Stimulated activated CD8-positive, alpha-beta memory T cell treated with anti-CD3 and anti-CD28 coated beads, Interleukin-4, amount 100 ng/mL, for 1 hour (primary cell): ENCODE measurements at places on chromosomes 11 and 22.

GRCh38 chr11:129711760-129712159, 103.9 kb upstream of the TMEM45B start:
- no peak for DNase-seq

DNA sequence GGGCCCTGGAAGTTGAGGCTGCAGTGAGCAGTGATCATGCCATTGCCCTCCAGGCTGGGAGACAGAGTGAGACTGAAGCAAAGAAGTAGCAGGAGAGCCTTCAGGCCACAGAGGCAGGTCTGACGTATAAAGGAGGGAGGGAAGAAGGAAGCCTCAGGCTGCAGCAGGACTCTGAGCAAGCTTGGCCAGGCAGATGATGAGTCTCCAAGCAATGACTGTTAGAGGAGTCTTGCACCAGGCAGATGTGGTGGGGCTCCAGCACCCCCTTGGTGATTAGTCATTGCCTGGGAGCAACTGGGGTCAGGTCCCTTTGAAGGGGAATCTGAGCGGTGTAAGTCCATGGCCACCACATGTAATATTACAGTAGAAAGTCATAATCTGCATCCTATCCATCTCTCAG, 36.6 kb upstream of the NFAM1 start:
- no peak for DNase-seq

DNA sequence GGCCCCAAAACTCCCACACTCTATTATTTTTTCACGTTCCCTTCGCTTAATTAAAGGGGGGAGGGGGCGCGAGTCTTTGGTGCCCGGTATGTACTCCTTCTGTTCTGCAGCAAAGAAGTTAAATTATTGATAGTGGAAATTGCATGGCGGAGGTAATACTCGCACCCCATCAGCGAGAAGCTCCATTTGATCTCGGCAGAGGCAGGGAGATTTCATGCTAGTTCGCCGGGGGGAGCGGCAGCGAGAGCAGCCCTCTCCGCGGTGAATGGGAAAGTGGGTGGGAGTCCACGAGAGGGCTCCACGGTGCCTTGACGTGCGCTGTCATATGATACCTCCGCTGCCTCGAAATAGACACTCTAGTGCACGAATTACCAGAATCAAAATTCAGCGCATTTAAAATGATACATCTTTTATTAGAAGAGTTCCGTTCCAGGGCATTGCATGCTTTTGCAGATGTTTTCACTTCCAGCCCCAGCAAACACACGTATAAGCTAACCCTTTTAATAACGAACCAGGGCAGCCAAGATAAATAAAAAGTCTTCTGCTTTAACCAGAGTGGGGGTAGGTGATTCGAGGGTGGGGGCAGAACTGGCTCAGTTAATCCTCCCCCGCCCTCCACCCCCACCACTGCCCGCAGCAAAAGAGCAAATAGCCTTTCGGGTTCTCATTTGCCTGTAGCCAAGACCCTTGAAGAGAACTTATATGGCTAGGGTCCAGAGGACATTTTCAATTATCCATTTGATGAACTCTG, 1.3 kb upstream of the BDNF start:
- no peak for DNase-seq

DNA sequence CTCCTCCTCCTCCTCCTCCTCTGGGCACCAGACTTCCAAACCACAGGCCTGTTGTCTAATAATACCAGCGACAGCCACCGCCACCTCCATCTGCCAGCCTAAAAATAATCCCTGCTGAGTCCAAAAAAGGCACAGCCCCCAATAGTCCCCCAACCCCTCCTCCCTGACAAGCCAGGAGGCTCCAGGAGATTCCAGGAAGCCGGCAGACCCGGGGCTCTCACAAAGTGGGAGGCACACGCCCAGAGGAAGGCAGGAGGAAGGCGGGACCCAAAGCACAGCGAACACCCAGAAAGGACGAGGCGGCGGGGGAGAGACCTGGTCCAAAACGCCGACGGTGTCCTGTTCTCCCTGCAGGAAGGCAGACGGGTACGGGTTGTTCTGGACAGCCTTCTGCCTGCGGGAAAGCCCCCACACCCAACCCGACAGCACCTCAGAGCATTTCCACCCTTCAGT, 5.9 kb downstream of the IGSF9B start:
- no peak for DNase-seq

- no peak for DNase-seq
Observed at GRCh38 chr22:39703091-39703490, 132.5 kb downstream of the CACNA1I start.

DNA sequence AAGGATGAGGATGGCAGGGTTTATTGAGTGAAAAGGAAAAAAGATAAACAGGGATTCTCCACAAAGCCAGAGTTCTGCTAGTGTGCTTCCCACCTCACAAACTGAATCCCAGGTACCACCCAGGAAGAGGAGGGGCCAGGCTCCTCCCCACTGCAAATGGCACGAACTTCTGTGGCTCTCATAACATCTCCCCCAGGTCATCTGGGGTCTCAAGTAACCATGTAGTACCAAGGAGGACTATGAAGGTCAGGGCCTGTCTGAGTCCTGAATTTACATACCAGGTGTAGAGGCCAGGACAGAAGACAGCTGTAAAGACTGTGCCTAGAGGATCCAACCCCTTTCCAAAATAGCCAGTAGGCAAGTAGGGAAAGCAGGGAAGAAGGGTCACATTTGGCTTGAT, 25.7 kb upstream of the GNAZ start:
- no peak for DNase-seq

DNA sequence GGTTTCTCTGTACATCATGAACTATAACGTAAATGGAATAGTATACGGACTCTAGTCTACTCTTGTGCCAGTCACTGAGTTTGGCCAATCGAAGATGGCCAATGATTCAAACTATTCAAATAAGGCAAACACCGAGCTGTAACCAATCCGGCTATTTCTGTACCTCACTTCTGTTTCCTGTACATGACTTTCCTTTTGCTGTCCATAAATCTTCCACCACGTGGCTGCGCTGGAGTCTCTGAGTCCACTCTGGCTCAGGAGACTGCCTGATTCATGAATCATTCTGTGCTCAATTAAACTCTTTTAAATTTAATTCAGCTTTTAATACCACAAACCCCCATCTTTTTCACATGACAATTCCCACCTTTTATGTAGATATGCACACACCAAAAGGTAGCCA, 1.5 kb upstream of the JAML start:
- DNase-seq: no peak

- no peak for DNase-seq
Observed at GRCh38 chr11:46680815-46681214, 19.6 kb downstream of the ARHGAP1 start.
